Umbilical cord (tissue), 2 donors: ENCODE measurements at places on chromosomes 2 and 18.
A peak's percentile ranks its signal among the peaks of the same experiment; 100 is the strongest.

DNA sequence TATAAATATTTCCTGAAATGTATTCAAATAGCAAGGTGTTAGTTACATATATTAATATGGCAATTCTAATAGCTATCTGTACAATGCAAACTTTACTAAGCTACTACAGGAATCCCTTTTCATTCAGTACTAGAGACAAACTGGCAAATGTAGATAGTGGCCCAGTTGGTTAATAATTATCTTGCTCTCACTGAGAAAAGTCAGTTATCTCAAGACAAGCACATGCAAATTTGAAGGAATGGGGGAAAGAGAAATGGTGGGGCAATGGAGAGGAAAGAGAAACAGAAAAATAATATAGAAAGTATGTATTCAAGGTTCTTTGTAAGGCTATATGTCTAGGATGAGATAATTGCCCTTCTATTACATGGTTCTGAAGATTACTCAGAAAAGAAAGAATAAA lies 280.0 kb downstream of the FIGN start:
- no peak for DNase-seq

- peak; percentile 32 for DNase-seq
Measured at GRCh38 chr2:151306621-151307020, 17.2 kb upstream of the NMI start.

DNA sequence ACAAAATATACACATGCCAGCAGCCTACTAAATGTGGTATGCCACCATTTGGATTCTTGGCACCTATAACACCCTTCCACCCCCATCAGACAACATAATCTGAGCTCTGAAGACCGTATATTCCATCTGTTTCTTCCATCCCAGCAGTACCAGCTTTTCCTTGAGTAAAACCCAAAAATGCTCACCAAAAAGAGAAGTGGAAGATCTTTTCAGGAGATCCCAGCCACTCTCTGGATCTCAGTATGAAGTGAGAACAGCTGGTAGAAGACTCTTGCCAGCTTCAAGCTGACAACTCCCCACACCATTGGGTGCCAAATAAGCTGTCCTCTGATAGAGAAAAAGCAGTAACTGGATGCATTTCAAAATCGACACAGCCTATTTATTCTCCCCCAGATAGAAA lies 22.6 kb downstream of the REG1B start:
- DNase-seq = no peak

DNA sequence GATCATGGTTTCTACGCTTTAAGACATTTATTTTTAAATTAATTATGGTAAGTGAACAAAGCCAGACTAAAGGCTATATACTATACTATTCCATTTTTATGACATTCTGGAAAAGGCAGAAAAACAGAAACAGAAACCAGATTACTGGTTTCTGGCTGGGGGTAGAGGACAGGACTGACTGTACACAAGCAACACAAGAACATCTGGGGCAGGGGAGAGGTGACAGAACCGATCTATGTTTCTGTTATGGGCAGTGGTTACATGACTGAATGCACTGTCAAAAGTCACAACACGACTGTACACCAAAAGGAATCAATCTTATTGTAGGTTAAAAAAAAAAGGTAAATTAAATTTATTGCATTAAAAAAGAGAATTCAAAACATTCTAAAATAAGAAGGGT lies 64.7 kb downstream of the PTPN2 start:
- no peak for DNase-seq

- DNase-seq = no peak
Measured at GRCh38 chr2:18913512-18913911, 324.1 kb upstream of the NT5C1B start.

DNA sequence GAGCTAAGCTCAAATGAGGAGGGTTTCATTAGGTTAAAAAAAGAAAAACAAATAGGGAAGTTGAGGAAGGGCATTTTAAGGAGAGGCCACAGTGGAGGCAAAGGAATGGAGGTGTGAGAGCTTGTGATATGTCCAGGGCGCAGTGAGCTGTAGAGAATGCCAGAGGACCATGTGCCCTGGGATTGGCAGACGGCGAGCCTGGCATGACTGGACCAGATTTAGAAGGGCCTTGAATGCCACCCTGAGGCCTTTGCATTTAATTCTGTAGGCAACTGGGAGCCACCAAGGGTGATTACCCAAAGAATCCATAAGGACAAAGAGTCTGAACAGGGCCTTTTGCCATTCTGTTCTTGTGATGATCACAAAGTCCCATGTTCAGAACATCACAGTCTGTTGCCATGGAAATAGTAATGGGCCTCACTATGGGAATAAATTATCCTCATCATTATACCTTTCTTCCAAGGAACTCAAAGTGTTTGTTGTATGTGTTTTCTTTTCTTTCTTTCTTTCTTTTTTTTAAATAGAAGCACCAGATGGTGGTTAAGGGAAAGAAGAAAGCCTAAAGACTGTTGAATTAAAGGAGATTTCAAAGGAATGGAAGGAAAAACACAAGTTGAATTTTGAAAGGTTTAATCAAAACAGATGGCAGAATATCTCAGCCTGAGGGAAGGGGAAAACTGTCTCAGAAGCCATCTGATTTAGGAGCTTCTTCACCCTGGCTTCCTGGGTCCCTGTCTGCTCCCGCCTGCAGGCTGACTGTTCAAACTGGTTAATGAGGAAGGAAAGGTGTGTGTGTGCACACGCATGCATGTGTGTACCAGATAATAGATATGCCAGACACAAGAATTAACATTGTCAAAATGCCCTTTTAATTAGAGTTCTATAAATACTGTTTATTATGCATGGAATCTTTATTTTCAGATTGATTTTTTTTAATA lies 31.6 kb upstream of the NCOA1 start:
- no peak for DNase-seq

GRCh38 chr2:173264603-173265366 lies 89.9 kb upstream of the CDCA7 start:
- peak; percentile 35 for DNase-seq

DNA sequence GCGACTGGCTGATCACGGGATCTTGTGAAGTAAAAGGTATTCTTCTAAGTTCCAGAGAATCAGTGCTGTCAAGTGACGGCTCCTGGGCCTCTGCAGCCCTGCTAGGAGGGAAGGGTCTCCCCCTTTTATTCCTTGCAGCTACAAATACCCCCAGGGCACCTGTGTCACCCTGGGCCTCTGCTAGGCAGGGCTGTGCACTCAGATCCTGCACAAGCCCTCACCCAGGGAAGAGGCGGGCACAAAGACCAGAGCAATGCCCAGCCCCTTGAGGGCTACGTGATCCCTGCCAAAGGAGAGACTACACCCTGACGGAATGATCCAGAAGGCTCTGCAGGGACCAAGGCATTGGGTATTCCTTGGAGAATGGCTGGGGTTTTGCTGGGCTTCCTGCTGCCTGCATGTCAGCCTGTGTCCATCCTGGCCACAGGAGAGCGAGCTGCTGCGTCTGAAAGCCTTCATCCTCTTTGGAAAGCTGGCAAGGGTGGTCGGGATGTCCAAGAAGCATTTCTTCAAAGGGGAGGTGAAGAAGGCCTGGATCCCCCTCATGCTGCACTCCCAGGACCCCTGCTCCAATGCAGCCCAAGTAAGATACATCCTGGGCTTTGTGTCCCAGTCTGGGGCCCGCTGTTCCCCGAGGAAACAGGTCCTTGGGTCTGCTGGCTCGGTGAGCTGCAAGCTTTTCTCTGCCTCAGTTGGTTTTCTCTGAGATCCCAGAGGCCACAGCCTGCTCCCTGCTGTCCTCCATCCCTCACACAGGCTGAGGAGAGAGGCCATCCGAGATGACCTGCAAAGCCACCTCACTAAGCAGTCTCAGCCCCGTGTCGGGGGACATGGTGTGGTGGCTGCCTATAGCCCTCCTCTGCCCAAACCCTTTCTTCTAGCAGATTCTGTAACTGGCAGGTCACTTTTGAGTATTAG lies 24.9 kb downstream of the HJURP start:
- DNase-seq = no peak

- DNase-seq = no peak
Measured at GRCh38 chr18:63520053-63520685, 22.0 kb upstream of the SERPINB12 start.

GRCh38 chr2:65076345-65076710 lies 20.1 kb downstream of the CEP68 start:
- peak; percentile 48 for DNase-seq

DNA sequence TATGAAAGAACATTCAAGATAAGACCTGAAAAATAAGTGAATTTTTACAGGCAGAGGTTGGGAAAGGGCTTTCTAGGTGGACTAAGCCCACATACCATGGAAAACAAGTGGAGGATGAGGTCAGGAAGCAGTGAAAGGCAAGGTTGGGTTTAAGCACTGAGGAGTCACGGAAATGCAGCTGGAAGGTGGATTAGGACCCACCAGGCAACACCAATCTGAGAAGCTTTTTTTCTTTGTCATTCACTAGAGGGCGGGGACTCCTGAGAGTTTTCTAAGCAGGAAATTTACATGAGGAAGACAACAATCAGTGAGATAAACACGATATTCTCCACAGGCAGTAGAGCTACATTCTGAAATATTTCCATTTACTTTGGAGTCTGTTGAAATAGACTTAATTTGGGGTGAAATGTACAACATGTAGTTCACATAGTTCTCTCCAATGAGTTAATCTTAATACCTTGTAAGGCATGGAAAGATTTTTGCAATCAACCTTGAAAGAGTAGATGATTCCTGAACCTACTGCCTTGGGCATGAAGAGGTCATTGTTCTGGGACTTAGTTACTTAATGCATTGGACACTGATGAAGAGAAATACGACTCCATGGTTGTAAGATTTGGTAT lies 40.7 kb downstream of the VIT start:
- DNase-seq = no peak

DNA sequence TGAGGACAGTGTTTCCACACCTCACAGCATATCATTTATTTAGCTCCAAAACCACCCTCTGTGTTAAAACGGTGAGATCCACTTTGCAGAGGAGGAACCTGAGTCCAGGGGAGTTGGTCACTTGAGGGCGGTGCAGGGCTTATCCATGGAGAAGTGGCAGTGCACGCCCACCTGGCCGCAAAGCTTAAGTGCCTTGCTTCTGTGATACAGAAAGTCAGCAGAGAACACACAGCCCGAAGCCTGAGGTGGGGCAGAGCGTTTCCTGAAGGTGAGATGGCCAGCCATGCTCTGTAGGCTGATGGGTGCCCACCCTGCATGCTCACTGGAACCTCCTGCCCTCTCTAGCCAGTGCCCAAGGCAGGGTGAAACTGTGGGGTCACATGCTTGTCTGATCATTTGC lies 87.3 kb downstream of the SH3RF3 start:
- DNase-seq = no peak

- no peak for DNase-seq
Measured at GRCh38 chr2:129009555-129010146, 691.0 kb upstream of the HS6ST1 start.

- DNase-seq = no peak
Measured at GRCh38 chr2:195300631-195301030, 356.4 kb upstream of the SLC39A10 start.

GRCh38 chr2:9137379-9138150 lies 69.0 kb upstream of the ASAP2 start:
- no peak for DNase-seq

DNA sequence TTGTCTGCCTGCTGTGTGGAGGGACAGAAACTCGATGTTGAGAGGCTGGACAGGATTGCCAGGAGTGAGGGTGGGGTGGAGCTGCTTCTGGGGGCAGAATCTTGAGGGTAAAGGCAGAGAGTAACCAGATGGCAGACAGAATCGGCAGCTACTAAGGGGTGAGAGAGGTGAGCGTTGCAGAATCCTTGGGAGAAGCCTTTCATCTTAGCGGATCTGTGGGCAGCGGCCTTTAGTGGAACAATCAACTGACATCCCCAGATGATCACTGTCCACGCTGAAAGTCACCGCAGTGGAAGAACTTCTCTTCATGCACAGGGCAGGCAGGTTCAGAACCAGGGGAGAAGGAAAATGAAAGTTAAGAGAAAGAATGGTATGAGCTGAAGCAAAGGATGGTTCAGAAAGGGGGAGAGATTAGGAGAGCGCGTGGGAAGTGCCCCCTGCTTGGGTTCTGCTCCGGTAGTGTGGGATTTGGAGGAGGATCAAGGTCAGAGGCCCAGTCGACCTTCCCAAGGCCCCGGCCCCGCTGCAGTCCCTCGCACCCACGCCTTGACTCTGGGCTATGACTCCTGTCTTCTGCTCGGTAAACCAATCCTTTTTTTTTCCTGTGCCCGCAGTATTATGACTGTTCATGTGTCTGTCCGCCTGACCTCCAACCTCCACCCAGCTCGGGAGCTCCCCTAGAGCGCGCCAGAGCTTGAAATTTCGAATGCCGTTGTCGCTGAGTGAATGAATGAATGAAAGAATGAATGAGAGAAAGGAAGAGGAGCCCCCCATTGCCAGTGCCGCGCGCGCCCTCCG lies 584 bp downstream of the BOLA3 start:
- DNase-seq = no peak

DNA sequence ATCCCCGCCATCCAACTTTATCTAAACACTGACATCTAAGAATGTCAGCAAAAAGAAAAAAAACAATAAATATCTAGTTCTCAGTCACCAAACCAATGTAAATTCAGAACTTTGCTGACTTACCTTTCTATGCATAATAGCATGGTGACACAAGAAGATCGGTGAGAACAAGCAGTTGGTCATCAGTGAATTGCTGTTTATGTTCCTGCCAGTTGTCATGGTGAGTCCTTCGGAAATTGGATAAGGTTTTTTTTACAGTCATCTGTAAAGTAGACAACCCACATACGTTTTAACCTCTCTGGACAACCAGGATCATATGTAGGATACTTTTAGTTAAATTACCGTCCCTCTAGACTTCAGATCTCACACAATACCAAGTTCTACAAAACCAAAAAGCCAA lies 6.2 kb upstream of the GPR75 start:
- DNase-seq = no peak

GRCh38 chr2:240498171-240498957 lies 59.4 kb downstream of the ANKMY1 start:
- no peak for DNase-seq

- no peak for DNase-seq
Measured at GRCh38 chr2:95063086-95063958, 37.8 kb downstream of the MAL start.

DNA sequence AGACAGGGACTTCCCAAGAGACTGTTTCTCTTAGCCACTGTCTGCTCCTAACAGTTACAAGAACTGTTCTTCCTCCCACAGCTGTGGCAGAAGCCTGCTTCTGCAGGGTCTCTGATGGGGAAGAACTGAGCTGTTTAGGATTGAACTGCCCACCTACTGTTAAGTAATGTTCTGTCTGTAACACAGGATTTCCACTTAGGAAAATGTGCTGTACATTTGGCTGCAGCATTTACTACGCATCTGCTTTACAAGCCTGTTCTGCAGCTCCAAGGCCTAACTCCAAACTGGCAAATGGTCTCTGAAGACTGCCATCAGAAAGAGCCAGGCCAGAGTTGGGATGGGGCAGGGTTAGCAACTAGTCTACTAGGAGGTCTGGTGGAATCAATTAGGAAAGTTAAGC lies 87.8 kb upstream of the UPP2 start:
- DNase-seq = peak; percentile 39

GRCh38 chr18:56112984-56113383 lies 525.0 kb upstream of the TCF4 start:
- DNase-seq = no peak

DNA sequence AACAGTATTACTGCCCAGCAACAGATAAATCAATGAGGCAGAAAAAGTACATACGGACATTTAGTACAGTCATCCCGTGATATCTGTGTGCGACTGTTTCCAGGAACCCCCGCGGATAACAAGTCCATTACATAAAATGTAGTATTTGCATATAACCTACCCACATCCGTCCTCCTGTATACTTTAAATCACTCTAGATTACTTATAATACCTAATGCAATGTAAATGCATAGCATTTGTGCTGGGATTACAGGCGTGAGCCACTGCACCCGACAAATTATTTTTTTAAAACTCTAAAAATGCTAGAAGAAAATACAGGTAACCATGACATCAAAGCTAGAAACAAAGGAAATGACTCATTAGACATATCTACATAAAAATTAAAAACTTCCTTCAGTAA lies 91.6 kb downstream of the FAM161A start:
- no peak for DNase-seq

GRCh38 chr2:179562330-179562885 lies 297.8 kb upstream of the SESTD1 start:
- no peak for DNase-seq
